NCI-H1417 treated with DMSO at 0.1 percent for 48 hours (cell line): ENCODE measurements at places on chromosomes 4 and X.

DNA sequence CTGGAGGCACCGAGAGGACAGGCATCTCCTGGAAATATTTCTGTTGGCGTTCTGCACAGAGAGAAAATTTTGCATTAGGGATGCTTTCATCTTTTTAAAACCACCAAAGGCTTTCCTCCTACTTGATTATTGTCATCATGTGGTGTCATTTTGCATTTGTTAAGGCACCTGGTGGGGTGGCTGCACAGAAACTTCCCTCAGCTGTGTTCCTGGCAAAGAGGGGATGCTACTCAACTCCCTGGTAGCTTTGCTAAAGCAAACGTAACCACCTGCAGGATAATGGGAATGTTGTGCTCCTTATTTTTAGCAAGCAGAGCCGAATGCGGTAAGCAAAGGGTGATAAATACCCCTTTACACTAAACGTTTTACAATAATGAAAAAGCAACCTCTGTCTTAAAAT lies 229.8 kb downstream of the STIM2 start:
- no peak for DNase-seq

- peak; percentile 3 for DNase-seq
Observed at GRCh38 chr4:81152839-81153713, 61.9 kb downstream of the PRKG2 start.

DNA sequence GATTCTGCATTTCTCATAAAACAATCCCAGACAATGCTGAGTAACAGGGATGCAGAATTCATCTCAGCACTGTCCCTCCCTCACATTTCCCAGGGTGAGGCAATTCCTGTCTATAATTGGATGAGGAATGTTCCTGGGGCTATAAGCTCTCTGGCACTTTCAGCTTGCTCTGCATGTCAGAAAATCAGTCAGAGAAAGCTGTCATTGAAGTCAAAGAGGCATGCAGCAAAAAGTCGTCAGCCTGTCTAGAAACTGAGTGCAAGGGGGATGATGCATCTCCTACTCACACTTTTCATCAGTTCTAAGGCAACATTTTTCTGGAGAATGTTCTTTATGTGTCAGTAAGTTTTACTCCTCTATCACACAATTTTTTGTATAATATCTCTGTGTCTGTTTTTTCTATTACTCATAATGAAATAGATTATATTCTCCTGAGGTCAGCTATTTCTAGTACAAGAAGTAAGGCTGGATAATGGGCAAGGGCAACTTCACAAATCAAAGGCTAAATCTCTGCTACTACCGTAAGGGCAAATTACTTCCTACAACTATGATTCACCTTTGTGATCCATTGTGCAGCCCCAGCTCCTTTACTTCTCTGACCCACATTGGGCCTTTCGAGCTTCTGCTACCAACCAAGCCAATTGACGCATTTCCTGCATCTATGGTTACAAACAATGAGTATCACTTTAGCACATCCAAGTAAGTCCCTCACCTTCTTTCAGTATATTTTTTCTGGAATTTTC lies 56.0 kb downstream of the TASL start:
- DNase-seq, result no peak

DNA sequence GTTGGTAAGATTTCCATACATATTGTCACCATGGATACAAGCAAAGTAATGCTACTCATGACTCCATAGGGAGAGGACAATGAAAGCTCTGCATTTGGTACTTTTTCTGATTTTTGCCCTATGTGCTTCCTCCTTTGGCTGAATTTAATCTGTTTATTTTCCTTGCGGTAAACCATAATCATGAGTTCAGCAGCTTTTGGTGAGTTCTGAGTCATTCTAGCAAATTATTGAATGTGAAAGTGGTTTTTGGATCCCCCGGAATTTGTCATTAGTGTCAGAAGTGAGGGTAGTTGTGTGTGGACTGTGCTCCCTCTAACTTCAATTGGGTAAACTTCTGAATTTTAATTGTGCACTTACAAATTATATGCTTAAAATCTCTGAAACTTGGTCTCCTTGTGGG lies 170.3 kb downstream of the MOSPD2 start:
- no peak for DNase-seq

- DNase-seq, result no peak
Observed at GRCh38 chrX:17167915-17168314, 207.1 kb upstream of the NHS start.

DNA sequence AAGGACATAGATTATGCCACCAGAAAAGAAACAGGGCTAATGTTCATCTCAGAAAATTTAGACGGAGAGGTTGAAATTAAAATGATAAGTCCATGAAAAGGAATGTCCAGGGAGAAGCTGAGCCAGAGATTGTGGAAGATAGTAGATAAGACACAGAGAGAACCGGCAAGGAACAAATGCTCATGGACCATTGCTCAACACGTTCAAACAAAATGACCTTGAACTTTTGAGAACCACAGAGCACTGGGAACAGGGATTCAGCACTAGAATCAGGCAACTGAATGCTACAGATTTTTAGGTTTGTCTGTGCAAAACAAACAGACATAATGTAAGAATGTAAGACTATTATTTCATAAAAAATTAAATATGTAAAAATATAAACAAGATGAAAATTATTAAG lies 206.3 kb downstream of the PDGFC start:
- DNase-seq, result no peak

GRCh38 chr4:126136922-126137781 lies 822.4 kb downstream of the FAT4 start:
- DNase-seq, result no peak

- DNase-seq, result no peak
Observed at GRCh38 chr4:119093042-119093827, 42.4 kb upstream of the MYOZ2 start.

- DNase-seq, result no peak
Observed at GRCh38 chr4:5510504-5510903, 197.9 kb downstream of the EVC2 start.

GRCh38 chrX:134634691-134635090 lies 23.6 kb downstream of the PLAC1 start:
- no peak for DNase-seq

GRCh38 chr4:26384380-26385057 lies 63.7 kb downstream of the RBPJ start:
- no peak for DNase-seq

- no peak for DNase-seq
Observed at GRCh38 chrX:39753293-39753996, 344.3 kb downstream of the BCOR start.

DNA sequence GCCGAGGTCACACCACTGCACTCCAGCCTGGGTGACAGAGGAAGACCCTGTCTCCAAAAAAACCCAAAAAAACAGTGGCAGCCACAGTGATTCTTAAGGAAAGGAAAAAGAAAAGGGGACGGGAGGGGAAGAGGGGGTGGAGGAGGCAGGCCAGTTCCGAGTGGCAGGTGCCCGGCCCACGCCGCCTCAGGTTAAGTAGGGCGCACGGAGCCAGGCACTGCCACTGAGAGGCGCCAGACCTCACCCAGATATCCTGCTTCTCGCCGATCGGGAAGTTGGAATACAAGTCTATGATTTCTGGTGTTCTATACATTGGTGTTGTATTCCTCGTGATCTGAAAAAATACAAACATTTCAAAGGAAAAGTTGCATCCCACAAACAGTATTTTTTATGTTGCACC lies 35.9 kb downstream of the GAK start:
- no peak for DNase-seq

DNA sequence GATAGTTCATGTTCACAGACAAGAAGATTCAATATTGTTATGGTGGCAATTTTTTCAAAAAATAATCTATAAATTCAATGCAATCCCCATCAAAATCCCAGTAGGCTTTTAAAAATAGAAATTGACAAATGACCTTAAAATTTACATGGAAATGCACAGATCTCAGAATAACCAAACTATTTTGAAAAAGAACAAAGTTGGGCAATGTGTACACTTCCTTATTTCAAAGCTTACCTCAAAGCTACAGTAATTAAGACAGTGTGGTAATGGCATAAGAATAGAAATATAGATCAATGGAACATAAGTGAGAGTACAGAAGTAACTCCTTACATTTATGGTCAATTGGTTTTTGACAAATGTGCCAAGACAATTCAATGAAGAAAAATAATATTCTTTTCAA lies 39.0 kb downstream of the FRMD7 start:
- no peak for DNase-seq

DNA sequence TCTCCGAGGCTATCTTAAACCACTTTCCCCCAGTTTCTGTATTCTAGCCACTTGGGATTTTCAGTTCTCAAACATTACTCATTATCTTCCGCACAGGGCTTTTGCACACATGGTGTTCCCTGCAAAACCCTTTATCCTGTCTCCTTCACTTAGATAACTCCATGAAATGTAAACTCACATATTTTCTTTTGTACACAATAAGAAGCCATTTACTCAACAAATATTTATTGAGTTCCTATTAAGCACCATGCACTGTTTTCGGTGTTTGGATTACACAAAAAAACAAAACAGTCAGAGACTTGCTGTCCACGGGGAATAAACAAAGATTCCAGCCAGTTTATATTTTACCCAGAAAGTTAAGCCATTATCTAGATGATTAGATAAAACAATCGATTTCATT lies 42.5 kb upstream of the UNC5C start:
- DNase-seq, result no peak

- DNase-seq, result no peak
Observed at GRCh38 chrX:136034668-136035067, 49.4 kb downstream of the SLC9A6 start.

DNA sequence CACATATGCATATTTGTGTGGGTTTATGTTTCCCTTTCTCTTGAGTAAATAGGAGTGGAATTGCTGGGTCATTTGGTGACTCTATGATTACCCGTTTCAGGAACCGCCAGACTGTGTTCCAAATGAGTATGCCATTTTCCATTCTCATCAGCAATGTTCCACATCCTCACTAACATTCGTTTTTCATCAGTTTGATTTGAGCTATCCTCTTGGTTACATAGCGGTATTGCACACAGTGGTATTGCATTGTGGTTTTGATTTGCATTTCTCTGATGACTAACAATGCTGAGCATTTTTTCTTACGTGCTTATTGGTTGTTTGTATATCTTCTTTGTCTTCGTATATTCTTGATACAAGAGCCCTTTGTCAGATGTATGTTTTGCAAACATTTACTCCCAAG lies 218.0 kb upstream of the AMOT start:
- DNase-seq, result no peak

GRCh38 chr4:156998500-156999174 lies 27.0 kb upstream of the PDGFC start:
- DNase-seq, result no peak

- DNase-seq, result no peak
Observed at GRCh38 chrX:103414561-103414960, 38.2 kb downstream of the BEX3 start.

GRCh38 chr4:54566608-54567007 lies 91.1 kb upstream of the KIT start:
- DNase-seq, result no peak

GRCh38 chr4:39820186-39820585 lies 122.2 kb downstream of the UBE2K start:
- DNase-seq, result no peak

GRCh38 chrX:2828344-2828958 lies at the start of gene GYG2:
TSS of gene GYG2 (plus strand) at chrX:2828930. CDS start at chrX:2830189, 1,259 bp downstream.
- no peak for DNase-seq

DNA sequence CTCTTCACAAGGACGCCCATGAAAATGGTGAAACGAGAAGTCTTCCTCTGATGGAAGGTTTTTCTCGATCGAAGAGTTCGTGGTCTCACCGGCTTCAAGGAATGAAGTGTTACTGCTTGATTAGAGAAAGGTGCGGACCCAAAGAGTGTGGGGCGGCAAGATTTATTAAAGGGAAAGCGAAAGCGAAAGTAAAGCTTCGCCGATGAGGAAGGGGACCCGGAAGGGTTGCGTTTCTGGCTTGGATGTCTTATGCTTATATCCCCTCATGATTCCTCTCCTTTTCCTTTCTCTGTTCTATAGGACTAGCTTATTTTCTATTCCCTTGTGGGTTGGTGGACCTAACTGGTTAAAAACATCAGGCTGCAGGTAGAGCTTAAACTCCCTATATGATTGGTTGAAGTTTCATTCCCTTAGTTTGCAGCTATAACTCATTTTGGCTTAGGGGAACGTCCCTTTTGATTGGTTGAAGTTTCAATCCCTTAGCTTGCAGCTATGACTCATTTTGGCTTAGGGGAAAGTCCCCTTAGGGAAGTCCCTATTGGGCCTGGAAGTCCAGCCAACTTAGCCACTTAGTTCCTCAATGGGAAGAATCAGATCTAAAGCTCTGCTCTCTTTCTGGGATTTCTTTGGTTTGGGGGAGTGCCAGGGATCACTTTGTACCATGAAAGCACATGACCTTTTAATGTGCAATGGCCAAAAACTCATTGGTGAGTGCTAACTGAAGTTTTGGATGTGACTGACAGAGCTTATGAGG lies 1025.0 kb upstream of the PCDH10 start:
- DNase-seq, result no peak

- DNase-seq, result no peak
Observed at GRCh38 chr4:89803915-89804314, 33.0 kb downstream of the SNCA start.

DNA sequence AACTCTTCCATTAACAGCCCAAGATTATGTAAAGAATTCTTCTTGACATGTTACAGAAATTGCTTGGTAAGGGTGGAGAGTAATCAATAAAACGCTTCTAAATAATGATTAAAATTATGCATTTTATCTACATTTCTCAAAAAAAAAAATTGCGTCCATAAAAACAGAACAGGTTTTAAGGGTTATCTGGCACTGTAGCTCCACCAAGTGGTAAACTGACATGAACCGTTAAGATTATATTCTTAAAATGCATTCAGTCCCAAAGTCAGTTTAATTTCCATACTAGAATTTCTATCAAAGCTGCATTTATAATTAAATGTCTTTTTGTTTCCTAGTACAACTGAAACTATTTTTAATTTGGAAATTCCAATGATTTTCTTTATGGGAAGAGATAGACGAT lies 214.0 kb upstream of the UGT8 start:
- DNase-seq, result no peak

DNA sequence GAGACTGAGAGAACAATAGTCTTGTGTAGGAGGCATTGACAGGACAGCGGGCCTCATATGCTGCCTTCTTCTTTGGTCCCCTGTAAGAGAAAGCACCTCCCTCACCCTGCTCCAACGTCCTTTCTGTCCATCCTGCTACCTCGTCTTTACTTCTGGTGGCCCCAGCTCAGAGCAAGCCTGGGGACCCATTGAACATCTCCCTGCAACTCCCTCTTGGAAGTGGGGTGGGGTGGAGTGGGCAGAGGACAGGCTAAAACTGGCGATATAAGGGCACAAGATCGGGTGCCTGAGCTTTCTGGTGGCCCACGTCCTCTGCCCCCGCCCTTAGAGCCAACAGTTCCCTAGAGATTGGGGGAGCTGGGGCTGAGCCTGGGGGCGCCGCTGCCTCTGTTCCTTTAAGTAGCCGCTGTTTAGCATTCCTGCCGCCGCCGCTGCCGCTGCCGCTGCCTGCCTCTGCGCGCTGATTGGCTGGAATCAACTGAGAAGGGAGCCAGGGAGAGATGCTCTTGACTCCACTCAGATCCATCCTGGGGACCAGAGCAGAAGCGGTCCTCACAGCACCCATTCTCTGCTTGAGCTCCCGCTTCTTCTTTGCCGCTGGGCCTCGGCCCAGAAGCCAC lies at the start of gene DLG3:
DLG3 (plus strand) TSS at position 510 of the 620 bp plus-strand sequence. CDS start 367 bp downstream, outside the sequence.
- no peak for DNase-seq

DNA sequence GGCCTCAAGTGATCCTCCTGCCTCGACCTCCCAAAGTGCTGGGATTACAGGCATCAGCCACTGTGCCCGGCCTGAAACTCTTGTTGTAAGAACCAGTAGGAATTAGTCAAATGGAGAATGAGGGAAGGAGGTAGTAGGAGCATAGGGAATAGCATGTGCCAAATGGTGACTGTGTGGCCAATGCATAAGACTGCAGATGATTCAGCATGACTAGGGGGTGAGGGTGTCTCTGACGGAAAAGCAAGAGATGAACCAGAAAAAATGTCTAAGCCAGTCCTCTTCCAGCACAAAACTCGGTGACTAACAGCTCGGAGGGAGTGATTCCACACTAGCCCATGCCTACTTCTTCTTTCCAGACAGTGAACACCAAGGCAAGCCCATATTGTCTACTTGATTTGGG lies 58.2 kb upstream of the DUSP21 start:
- no peak for DNase-seq
